ENCODE measurements at places on chromosomes 3 and 15. TPM values are rescaled to one million over a fixed set of nuclear protein-coding genes. Genes with fewer than 3 reads are reported as not detected.

The EAF1 gene
- 15.8 TPM for total RNA-seq

The DLG1 gene
- total RNA-seq: 201 TPM

The RAMAC gene
- 18.2 TPM for total RNA-seq

The GOLGA8J gene
- total RNA-seq: not detected

The NEK11 gene
- total RNA-seq: 13.2 TPM

The LXN gene
- not detected for total RNA-seq

The MAPK6 gene
- 38.7 TPM for total RNA-seq

The PTPRG gene
- 32.9 TPM for total RNA-seq

The NPTN gene
- 101 TPM for total RNA-seq

DNA sequence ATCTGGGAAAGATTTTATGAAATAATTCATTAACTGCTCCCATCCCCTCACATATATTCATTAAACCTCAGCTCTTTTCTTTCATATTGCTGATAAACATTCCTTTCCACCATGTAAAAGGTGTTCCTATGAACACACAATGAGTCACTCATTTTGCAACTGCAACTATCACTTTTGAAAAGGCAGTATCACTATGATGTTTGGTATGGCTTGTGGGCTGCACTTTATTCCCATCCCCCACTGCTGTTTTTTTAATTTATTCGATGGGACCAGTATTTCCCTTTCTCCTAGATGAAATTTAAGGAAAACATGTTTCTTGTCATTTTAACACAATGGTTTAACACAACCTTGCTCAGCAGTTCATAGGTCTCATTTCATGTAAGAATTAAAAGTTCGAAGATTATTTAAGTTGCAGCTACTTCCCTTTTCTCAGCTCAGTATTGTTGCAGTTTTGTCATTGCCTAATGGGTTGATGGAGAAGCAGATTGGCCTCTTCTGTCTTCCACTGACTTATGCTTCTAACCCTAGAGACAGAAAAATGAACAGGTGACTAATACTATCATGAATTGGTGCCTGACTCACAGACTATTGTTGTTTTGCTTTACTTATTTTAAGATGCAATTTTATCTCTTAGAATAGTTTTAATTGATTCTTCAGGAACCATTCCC is 280.3 kb downstream of the ZPLD1 start:
- DNase-seq: peak; percentile 68
- H3K36me3 ChIP-seq: no peaks in the 10 kb centered on the region
- H3K27ac ChIP-seq: peak overlapping the region; percentile 59
- peaks cover 12% of the 10 kb centered on the region for H3K4me1 ChIP-seq
- H3K4me3 ChIP-seq: peak overlapping the region; percentile 5

- H3K4me3 ChIP-seq: no peak overlapping the region
- H3K36me3 ChIP-seq: no peaks in the 10 kb centered on the region
- no peak overlapping the region for H3K27ac ChIP-seq
- no peaks in the 10 kb centered on the region for H3K27me3 ChIP-seq
- H3K4me1 ChIP-seq: no peaks in the 10 kb centered on the region
These were observed 987.0 kb downstream of the NTRK3 start for GRCh38 chr15:87269566-87269965.

- H3K4me3 ChIP-seq: no peak overlapping the region
- H3K27me3 ChIP-seq: no peaks in the 10 kb centered on the region
- no peaks in the 10 kb centered on the region for H3K4me1 ChIP-seq
- H3K36me3 ChIP-seq: no peaks in the 10 kb centered on the region
- H3K27ac ChIP-seq: no peak overlapping the region
- no peak for DNase-seq
These were observed 129.3 kb upstream of the CRBN start for GRCh38 chr3:3308809-3309208.

DNA sequence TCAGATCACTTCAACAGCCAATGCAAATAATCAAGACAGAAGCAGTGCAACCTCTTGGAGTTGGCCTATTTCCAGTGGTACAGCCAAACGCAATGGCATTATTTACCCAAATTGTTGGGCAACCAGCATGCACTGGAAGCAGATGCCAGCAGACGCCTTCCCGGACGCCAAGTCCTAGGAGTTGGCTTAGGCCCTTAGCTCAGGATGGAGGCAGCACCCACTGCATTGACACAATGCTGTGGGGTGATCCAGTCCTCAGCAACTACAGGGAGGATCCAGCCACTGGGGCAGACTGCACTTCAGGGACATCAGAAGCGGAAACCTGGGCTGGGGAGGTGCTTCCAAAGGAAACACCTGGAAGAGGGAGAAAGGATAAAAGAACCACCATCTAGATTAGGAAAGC is 290.4 kb downstream of the FAM43A start:
- no peak overlapping the region for H3K27ac ChIP-seq
- no peak for DNase-seq
- no peaks in the 10 kb centered on the region for H3K4me1 ChIP-seq

GRCh38 chr3:73028803-73029202 is 32.2 kb downstream of the PPP4R2 start:
- H3K36me3 ChIP-seq: no peaks in the 10 kb centered on the region
- peak overlapping the region; percentile 76 for H3K27ac ChIP-seq
- DNase-seq: no peak
- peaks cover 27% of the 10 kb centered on the region for H3K4me1 ChIP-seq
- no peaks in the 10 kb centered on the region for H3K27me3 ChIP-seq

GRCh38 chr3:192183109-192183508 is 544.2 kb downstream of the FGF12 start:
- no peak overlapping the region for H3K4me3 ChIP-seq
- H3K27me3 ChIP-seq: no peaks in the 10 kb centered on the region
- H3K27ac ChIP-seq: no peak overlapping the region
- DNase-seq: no peak
- H3K4me1 ChIP-seq: no peaks in the 10 kb centered on the region

DNA sequence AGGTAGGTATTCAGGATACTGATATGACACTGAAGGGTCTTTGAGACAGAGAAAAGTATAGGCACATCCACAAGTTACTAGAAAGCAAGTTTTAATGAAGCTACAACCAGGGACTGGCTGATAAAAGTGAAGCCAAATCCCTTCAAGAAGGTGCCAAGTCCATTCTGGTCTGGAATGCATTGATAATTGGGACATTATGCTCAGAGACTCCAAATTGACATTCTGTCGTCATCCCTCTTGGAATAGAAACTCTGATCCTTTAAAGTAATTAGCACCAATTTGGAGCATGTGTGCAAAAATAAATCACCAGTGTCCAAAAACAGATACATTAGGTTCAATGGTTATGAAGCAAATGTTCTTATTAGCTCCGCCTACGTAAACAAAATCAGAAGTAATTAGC is 47.3 kb upstream of the BCL6 start:
- no peak overlapping the region for H3K4me3 ChIP-seq
- H3K36me3 ChIP-seq: no peaks in the 10 kb centered on the region
- no peak for DNase-seq
- H3K27me3 ChIP-seq: no peaks in the 10 kb centered on the region

DNA sequence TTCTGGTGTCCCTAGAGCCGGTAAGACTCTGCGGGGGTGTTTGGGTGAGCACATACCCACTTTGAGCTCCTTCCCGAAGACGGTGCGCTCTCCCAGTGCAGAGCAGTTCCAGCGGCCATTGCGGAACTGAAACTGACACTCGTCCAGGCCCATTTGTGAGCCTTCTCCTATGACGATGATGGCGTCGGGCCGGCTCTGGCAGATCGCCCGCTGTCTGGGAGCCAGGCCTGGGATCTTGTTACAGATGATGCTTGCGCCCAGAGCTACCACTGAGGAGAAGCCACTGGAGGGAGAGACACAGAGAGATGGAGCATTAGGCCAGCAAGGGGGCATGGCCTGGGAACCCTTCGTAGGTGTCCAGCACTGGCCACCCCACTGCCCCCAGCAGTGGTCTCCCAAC is 5.0 kb downstream of the WNT7A start:
- peaks cover 22% of the 10 kb centered on the region for H3K4me1 ChIP-seq
- no peaks in the 10 kb centered on the region for H3K27me3 ChIP-seq
- no peak overlapping the region for H3K4me3 ChIP-seq
- H3K36me3 ChIP-seq: peaks cover 30% of the 10 kb centered on the region

DNA sequence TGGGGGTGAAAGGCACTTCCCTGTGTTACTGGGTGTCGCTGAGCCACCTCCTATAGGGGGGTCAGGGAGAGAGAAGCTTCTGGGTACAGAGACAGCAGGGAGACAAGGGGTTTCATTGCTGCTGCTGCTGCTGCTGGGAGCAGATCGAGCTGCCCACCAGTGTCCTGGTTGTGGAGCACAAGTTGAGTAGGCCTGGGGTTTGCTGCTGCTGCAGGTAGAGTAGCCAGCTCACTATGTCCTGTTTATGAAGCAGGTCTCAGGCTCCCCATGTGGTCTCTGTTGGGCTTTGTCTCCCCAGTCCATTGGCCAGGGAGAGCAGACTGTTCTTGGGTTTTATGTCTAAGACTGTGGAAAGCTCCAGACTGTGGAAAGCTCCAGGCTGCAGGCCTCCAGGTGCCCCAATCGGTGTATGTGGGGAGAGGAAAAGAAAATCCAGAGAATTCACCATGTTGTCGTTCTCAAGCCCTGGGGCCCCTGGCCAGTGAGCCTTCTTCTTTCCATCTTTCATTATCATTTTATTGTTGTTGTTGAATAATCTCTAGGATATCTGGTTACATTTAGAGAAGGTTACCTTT is 157.8 kb downstream of the ADAMTS17 start:
- no peaks in the 10 kb centered on the region for H3K4me1 ChIP-seq
- no peak overlapping the region for H3K27ac ChIP-seq
- H3K4me3 ChIP-seq: no peak overlapping the region

DNA sequence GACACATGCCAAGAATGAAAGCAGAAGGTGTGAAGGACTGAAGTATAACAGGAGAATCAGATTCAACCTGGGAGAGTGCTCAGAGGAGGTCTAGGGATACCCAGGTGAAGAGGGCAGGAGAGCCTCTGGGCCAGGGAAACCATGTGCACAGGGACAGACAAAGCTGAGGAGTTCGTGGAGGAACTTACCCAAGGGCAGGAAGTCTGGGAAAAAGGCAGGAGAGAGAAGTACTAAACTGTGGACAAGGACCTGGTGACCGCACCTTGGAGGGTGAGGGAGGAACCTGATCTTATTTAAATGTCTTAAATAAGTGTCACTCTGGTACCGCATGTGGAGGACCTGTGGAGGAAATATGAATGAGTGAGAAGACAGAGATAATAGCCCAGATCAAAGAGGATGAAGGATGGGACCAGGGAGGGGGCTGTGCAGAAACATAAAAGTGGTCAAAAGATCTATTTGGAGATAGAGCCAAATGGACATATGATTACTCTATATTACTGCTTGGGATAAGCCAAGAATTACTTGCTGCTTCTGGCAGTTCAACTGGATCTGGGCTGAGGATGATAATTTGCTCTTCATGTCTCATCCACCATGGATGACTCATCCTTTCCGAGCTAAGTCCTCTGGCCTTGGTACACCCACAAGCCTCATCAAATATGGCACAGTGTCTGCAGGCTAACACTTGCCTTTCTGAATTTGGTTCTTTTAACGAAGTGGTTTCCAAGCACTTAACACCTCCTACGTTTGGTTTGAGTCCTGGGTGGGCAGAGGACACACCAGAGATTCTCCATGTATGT is 116.9 kb upstream of the NMNAT3 start:
- no peaks in the 10 kb centered on the region for H3K36me3 ChIP-seq
- peaks cover 15% of the 10 kb centered on the region for H3K27me3 ChIP-seq
- no peaks in the 10 kb centered on the region for H3K4me1 ChIP-seq
- H3K4me3 ChIP-seq: no peak overlapping the region

DNA sequence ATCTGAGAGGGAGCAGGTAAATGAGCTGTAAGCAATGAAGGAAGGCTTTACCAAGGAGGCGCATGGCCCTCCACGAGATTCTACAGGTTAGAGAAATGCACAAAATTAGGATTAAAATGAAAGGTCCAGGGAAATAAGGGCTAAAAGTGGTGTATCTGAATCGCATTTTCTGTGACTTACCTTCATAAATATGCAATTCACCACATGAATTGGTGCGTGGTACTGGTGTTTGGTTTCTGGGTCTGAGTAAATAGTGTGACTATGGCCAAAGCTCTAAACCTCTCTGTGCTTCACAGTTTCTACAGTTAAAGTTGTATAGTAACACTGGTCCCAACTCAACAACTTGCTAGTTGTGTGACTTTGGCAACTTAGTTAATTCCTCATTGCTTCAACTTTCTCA is 8.1 kb downstream of the ARPP21 start:
- H3K4me1 ChIP-seq: no peaks in the 10 kb centered on the region
- no peaks in the 10 kb centered on the region for H3K36me3 ChIP-seq
- H3K27ac ChIP-seq: no peak overlapping the region
- DNase-seq: no peak

- H3K4me3 ChIP-seq: no peak overlapping the region
- no peaks in the 10 kb centered on the region for H3K27me3 ChIP-seq
- no peak for DNase-seq
- no peaks in the 10 kb centered on the region for H3K4me1 ChIP-seq
These were observed 398.0 kb downstream of the TIGIT start for GRCh38 chr3:114691871-114692270.

DNA sequence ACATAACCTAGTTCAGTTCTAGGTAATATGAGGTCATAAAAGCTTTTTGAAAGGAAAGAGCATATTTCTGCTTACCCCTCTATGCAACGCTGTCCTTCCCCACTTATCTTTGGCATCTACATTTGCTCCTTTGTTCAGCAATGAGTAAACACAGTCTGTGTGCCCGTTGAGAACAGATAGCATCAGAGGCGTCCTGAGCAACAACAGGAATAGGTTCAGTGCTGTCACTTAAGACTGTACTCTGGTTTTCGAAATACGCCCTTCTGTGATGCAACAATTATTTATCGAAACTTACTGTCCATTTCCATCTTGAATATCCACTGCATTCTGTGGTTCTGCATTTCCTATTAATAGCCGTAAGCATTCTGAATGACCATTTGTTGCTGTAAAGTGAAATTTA is 84.4 kb downstream of the BTD start:
- no peaks in the 10 kb centered on the region for H3K27me3 ChIP-seq
- peaks cover 48% of the 10 kb centered on the region for H3K36me3 ChIP-seq
- DNase-seq: no peak
- no peaks in the 10 kb centered on the region for H3K4me1 ChIP-seq

- H3K36me3 ChIP-seq: no peaks in the 10 kb centered on the region
- H3K27me3 ChIP-seq: peaks cover 17% of the 10 kb centered on the region
- peaks cover 9% of the 10 kb centered on the region for H3K4me1 ChIP-seq
- H3K27ac ChIP-seq: no peak overlapping the region
These were observed 83.5 kb upstream of the ADPGK start for GRCh38 chr15:72866866-72867616.

- DNase-seq: no peak
- H3K27ac ChIP-seq: no peak overlapping the region
- no peak overlapping the region for H3K4me3 ChIP-seq
- H3K4me1 ChIP-seq: no peaks in the 10 kb centered on the region
- H3K27me3 ChIP-seq: no peaks in the 10 kb centered on the region
- no peaks in the 10 kb centered on the region for H3K36me3 ChIP-seq
These were observed 13.1 kb upstream of the LRRC2 start for GRCh38 chr3:46578973-46579755.

GRCh38 chr15:75647370-75648155 is at the start of gene SNX33:
SNX33 (plus strand) TSS chr15:75647912; CDS start chr15:75649103, 1,191 bp downstream.
- H3K27me3 ChIP-seq: no peaks in the 10 kb centered on the region
- H3K27ac ChIP-seq: peak within 1 kb of the TSS; percentile 46
- peak within 1 kb of the TSS; percentile 86 for H3K4me3 ChIP-seq
